Osteoblast (primary cell): ENCODE measurements at places on chromosomes 7 and 10. TPM values are rescaled to one million over a fixed set of nuclear protein-coding genes. Genes with fewer than 3 reads are reported as not detected.

GHRHR gene
- not detected in 2 replicates for total RNA-seq

GRCh38 chr10:4677296-4678021, 148.5 kb upstream of the AKR1E2 start:
- peaks cover 30% of the 10 kb centered on the region for H3K4me1 ChIP-seq
- no peaks in the 10 kb centered on the region for H3K27me3 ChIP-seq
- DNase-seq, result peak; percentile 90

- no peak overlapping the region for H3K27ac ChIP-seq
- H3K4me3 ChIP-seq, result no peak overlapping the region
- H3K36me3 ChIP-seq, result no peaks in the 10 kb centered on the region
- peaks cover 7% of the 10 kb centered on the region for H3K4me1 ChIP-seq
These were observed 27.9 kb downstream of the C7orf25 start for GRCh38 chr7:42883950-42884349.

DNA sequence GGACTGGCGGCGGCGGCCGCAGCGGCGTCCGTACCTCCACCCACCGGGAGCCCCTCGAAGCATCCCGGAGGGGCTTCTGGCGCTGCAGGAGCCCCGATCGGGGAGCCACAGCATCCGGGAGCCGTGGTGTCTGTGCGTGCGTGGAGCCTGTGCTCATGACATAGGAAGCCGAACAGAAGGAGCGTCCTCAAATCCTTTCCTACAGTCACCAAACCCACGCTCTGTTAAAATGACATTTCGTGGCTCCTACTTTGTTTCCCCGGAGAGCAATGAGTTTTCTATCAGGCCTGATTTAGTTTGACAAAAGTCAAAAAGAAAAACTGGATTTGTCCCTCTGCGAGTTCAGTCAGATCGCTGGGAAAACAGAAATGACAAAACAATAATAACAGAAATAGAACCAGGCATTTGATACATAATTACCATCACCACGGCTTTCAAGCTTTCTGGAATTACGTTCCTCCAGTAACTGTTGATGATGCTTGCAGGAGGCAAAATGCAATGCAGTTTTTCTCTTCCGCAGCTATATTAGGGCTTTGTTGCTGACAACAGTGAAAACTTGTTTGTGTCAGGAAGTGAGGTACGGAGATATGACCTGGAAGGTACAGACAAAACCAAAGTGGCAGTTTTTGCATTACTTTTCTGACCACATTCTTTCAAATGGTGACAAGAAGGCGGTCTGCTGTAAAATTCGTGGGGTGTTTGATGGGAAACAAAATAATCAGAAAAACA, 219.3 kb upstream of the MKLN1 start:
- peaks cover 51% of the 10 kb centered on the region for H3K4me1 ChIP-seq
- no peaks in the 10 kb centered on the region for H3K27me3 ChIP-seq
- H3K27ac ChIP-seq, result peak overlapping the region; percentile 97
- H3K4me3 ChIP-seq, result peak overlapping the region; percentile 91

GRCh38 chr7:46522354-46522906, 601.4 kb upstream of the IGFBP3 start:
- H3K27ac ChIP-seq, result no peak overlapping the region
- no peak overlapping the region for H3K4me3 ChIP-seq
- no peak for DNase-seq
- no peaks in the 10 kb centered on the region for H3K36me3 ChIP-seq
- no peaks in the 10 kb centered on the region for H3K27me3 ChIP-seq

GRCh38 chr10:125130916-125131315, 29.4 kb downstream of the CTBP2 start:
- no peaks in the 10 kb centered on the region for H3K4me1 ChIP-seq
- H3K27me3 ChIP-seq, result no peaks in the 10 kb centered on the region
- H3K36me3 ChIP-seq, result peaks cover 16% of the 10 kb centered on the region
- DNase-seq, result no peak
- H3K4me3 ChIP-seq, result no peak overlapping the region

DNA sequence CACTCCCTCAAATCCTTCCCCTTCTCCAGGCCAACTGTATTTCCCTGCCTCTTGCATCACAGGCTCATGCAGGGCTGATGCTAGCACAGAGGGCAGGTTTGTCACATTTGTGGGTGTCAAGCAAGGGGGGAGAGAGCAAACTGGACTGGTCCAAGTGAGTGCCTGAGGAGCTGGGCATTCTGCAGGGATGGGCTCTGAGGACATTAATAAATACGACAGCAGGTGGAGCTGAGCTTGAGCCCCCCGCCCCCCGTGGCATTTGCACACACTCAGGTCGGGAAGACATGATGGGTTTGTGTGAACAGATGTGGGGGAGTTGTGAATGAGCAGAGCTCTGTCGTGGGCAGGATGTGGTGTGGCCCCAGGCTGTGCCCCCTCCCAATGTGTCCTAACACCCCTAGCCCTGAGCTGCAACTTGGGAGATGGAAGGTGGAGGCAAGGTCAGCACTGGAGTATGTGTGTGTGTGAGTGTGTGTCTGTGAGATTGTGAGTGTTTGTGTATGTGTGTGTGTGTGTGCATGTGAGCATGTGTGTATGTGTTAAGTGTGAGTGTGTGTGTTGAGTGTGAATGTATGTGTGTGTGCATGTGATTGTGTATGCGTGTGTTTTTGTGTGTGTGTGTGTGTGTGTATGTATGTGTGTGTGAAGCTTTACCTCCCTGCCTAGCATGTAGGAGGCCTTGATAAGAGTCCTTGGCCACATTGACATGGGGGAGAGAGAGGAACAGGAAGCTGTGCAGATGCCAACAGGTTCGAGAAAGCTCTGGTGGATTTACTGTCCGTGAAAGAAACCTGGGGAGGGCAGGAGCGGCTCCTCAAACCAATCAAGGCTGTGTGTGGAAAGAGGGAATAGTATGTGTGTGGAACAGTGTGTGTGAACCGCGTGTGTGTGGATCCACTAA, 9.1 kb downstream of the RASSF4 start:
- no peaks in the 10 kb centered on the region for H3K27me3 ChIP-seq
- H3K27ac ChIP-seq, result no peak overlapping the region
- peaks cover 5% of the 10 kb centered on the region for H3K36me3 ChIP-seq
